Mammary epithelial cell (primary cell): ENCODE measurements at places on chromosomes 3 and 15.
A peak's percentile ranks its signal among the peaks of the same experiment; 100 is the strongest.

DNA sequence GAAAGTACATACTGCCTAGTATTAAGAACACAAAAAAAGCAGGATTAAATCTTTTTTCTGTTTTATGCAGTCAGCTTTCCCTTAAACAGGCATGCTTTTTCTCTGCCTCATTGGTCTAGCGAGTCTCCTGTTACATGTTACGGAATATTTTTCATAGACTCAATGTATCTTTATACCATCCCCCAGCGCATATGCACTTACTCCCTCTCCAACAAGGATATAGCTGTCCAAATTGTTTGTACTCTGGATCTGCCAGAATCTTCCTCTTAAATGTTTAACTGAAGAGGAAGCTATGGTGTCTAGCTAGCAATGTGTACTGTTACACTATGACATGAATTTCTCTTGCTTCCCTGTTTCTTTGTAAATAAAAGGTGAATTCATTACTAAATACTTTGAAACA lies 9.2 kb upstream of the SLCO3A1 start:
- no peak for DNase-seq

DNA sequence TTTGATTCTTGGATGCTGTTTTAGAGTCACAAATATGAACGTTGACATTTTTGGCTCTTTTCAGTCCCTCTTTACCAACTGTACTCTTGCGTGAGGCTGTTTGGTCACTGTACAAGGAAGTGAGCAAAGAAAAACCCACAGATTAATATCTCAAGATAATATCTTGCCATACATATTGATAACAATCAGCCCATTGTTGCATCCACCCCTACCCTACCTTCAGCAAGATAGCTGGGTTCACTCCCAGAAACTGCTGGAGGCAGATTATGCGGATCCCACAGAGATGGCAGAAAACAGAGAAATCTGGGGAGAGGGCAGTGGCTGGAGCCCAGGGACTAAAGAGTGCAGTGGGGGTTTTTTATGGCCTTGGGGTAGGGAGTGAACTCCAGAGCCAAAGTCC lies 29.9 kb upstream of the MFSD1 start:
- peak; percentile 76 for DNase-seq

DNA sequence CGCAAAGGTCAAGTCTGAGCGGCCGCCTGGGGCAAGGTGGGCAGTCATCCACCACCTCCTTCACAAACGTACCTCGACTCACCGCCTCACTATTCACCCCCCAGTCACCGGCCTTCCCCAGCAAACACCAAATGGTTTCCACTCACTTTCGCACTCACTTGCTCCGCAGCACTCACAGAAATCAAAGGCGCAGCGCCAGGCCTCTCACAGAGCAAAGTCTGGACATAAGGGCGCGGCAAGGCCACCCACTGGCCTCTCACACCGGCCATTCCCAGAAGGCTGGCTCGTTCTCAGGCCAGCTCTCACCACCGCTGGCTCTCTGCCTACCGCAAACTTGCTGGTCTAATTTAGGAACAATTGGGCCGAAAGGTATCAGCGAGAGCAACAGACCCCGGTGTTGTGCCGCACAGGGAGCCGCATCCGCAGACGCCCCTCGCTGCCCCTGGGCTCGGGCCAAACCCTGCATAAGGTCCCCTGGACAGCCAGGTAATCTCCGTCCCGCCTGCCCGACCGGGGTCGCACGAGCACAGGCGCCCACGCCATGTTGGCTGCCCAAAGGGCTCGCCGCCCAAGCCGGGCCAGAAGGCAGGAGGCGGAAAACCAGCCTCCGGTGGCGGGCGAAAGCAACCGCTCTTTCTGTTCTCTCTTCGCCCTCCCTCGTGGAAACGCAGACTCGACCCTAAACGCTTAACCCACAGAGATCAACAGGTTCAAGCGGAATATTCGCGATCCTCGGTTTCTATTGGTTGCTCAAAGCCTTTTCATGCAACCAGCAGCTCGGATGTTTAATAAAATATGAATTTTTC lies 2.9 kb downstream of the SHOX2 start:
- DNase-seq, result no peak

DNA sequence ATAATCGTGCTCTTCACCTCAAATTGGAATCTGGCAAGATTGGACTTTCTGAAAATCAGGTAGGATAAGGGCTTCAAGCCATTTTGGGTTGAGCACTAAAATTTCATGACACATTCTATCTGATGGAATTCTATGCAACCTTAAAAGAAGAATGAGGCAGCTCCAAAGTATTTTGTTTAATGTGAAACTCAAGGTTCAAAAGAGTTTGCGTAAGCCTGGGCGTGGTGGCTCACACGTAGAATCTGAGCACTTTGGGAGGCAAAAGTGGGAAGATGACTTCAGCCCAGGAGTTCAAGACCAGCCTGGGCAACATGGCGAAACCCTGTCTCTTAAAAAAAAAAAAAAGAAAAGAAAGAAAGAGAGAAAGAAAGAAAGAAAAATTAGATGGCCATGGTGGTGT lies 3.6 kb upstream of the PLA1A start:
- DNase-seq, result no peak

GRCh38 chr15:40762919-40763800 lies 708 bp upstream of the GCHFR start:
- DNase-seq, result peak; percentile 50

DNA sequence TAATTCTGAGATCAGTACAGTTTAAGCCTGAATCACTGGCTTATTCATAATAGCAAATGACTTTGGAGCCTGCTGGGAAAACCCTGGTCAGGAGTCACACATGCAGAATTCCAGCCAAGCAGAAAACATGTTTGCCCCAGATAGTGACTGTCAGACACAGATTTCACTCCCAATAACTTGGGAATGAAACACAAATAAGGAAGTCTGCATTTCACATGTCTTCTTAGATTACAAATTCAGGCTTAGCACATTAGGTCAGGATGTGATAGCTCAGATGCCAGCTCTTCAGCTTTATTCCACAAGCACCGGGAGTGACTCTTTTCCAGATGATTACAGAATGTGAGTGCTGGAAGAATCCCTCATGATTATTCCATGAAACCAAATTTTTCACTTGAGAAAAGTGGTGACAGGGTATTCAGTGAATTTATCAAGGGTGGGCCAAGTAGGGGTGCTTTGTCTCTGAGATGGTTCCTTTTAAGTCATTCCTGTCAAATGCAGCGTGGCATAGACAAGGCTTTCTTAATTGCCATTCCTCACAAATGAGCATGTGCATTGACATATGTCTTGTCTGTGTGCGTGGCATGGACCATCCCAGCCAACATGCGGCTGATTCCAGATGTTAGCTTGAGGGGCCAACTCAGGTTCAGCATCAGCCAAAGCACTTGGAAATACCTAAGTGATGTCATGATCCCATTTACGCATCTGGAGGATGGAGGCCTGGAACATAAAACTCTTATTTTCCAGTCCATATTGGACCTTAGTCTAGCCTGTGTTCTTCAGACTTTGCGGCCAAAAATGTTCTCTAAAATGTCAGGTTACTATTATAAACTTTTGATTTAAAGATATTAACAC lies 191.0 kb downstream of the EPHB1 start:
- no peak for DNase-seq

GRCh38 chr3:140164922-140165590 lies 230.1 kb downstream of the CLSTN2 start:
- peak; percentile 27 for DNase-seq

GRCh38 chr15:33242669-33243191 lies 48.2 kb upstream of the FMN1 start:
- peak; percentile 86 for DNase-seq

DNA sequence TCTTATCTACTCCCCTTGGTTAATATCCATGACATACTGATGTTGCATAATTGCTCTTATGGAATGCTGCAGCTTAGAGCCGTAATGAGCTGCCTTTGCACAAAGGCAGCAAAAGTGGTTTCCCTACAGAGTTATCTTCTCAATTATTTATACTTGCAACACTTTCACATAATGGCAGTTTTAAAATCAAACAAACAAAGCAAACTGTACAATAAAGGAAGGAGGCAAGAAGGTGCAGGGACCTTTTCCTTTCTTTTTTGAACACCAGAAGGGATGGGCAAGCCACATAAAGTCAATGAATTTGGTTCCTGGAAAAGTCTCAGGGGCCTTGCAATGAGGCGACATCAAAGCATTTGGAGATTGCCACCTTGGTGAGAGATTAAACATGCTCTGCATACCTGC lies 188.0 kb downstream of the MEIS2 start:
- DNase-seq, result no peak

DNA sequence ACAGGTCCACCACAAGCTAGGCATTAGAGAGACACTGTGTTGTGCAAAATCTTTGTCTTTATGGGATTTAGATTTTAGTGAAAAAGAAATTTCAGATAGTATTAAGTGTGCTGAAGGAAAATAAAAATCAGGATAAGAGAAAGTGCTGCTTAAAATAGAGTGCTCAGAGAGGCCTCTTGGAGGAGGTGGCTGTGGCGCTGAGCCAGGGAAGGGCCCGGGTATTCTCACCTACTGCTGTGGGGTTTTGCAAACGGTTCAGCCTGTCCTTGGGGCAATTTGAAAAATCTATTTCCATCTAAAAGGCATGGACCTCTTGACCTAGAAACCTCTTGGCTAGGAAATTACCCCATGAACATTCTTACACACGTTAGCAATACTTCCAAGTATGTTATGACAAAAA lies 267.7 kb downstream of the TJP1 start:
- no peak for DNase-seq

DNA sequence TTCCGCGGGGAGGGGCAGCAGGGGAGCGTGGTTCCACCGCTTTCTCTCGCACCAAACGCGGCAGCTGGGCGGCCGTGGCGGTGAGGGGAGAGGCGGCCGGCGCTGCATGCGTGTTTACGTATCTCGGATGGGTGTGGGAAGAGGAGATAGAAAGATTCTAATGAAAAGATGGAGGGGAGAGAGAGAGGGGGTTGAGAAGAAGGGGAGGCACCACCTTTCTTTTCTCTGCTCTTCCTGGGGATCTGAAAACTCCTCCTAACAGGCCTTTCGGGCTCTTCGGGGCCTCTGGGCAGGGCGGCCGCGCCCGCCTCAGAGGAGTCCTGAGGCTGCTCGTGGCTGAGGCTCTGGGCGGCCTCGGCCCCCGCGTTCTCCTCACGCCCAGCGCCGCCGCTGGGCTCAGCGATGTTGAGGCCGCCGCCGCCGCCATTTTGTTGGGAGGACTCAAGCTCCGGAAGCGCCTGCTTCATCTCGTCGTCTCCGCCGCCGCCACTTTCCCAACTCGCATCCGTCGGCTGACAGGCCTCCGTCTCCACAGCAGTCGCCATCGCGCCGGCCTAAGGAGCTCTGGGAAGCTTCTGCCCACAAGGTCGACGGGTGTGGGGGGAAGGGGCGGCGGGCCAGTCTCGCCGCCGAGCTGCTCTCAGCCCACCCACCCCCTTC lies 473 bp downstream of the TASOR start:
- DNase-seq, result peak; percentile 73

- peak; percentile 35 for DNase-seq
Measured at GRCh38 chr3:136193278-136194054, 2.7 kb downstream of the MSL2 start.

GRCh38 chr15:70505411-70505919 lies 257.9 kb downstream of the UACA start:
- peak; percentile 95 for DNase-seq

DNA sequence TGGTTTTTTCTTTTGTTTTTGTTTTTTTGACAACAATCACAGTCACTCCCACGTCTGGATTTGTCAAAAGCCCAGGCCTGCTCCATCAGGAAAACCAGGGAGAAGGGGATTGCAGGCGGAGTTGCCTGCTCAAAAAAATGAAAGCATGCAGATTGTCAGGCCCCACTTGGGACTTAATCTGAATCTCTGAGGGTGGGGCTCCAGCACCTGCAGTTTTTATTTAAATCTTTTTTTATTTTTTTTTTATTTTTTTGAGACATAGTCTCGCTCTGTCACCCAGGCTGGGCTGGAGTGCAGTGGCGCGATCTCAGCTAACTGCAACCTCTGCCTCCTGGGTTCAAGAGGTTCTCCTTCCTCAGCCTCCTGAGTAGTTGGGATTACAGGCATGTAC lies 140.9 kb downstream of the FOXP1 start:
- DNase-seq, result no peak

- no peak for DNase-seq
Measured at GRCh38 chr3:38002940-38003339, 12.4 kb downstream of the VILL start.

GRCh38 chr3:133295944-133296917 lies 103.6 kb upstream of the BFSP2 start:
- no peak for DNase-seq

DNA sequence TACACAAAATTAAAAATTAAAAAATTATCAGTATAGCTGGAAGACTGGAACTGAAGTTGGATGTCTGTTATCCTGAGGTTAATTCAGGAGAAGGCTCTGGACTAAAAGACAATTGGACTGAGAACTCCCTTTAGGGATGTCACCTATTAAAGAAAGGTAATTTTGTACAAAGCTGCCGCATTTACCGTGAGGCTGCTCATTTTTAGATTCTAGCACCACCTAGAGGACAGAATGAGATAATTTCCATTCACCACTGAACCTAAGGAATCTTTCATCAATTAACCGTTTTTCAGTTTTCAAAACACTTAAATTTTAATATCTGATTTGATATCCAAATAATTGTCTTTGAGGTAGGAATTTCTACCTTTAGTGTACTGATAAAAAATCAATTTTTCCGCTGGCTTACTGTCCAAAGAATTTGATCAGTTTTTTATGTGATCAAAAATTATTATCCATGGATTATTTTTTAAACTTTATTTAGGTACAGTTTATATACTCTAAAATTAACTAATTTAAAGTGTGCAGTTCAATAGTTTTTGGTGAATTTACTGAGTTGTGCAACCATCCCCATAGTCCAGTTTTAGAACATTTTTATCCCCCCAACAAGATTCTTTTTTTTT lies 106.7 kb upstream of the TNIK start:
- peak; percentile 25 for DNase-seq
